Activated naive CD4-positive, alpha-beta T cell treated with anti-CD3 and anti-CD28 coated beads, Interleukin-2, amount 10 ng/mL, durations not matched to agents 7 days and 5 days (primary cell): ENCODE measurements at places on chromosomes 2 and 18.
A peak's percentile ranks its signal among the peaks of the same experiment; 100 is the strongest.

GRCh38 chr2:119377993-119378345 lies 11.2 kb downstream of the DBI start:
- no peak overlapping the region for H3K27ac ChIP-seq
- H3K4me1 ChIP-seq: no peaks in the 10 kb centered on the region
- H3K27me3 ChIP-seq: peaks cover 19% of the 10 kb centered on the region
- no peak overlapping the region for H3K4me3 ChIP-seq
- no peak for DNase-seq

- H3K4me1 ChIP-seq: no peaks in the 10 kb centered on the region
- H3K4me3 ChIP-seq: no peak overlapping the region
- no peak overlapping the region for H3K27ac ChIP-seq
- H3K27me3 ChIP-seq: no peaks in the 10 kb centered on the region
Observed at GRCh38 chr2:140076164-140076563, 1296.0 kb upstream of the NXPH2 start.

DNA sequence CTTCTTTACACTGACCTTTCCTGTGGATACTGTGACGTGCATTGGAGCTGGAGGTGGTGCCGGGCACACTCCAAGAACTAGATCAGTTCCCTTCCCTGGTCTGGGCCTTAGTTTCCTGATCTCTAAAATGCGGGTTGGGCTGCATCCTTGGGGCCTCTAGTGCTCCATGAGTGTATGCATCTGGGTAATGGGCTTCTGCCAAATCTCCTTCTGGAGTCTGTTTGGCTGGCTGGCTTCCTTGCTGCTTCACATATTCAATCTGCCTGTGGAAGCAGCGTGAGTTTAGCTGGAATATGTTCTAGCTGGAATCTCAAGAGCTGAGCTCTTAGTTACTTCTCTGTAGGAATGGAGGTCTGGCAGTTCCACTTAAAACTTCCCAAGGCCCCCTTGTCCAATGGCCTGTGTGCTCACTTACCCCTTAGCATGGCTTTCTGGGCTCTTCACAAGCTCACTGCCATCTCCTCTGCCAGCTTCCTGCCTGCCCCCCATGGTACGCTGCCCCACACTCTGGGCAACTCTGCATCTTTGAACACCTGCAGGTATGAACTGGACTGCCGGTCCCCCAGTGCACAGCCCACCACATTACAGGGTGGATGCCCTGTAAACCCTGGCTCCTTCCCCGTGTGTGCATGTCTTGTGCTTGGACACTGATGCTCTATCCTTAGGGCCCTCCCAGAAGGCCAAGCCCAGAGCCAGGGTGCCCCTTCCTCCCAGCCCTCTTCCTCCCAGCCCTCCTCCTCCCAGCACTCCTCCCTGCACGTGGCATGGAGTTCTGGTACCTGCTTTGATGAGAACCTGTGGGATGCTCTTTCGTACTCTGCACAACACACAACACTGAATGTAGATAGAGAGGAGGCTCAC lies 103.6 kb upstream of the SMAD2 start:
- no peak for DNase-seq
- H3K4me1 ChIP-seq: no peaks in the 10 kb centered on the region
- no peaks in the 10 kb centered on the region for H3K36me3 ChIP-seq

DNA sequence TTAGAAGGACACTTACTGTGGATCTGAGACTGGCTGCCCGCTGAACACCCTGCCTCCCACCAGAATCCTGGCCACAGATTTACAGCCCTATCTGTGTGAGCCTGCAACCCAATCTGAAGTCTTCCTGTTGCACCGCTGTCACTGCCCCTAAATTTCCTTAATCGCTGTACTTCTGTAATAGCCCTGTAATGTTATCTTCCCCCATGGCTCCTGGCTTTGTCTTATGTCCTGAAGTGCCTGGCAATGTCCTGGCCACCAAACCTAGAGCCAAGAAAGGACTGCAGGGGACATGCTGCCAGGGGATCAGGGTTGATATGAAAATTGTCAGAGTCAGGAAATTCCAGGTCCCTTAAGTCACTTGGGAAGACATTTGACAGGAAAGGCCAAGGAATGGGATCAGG lies 52.7 kb downstream of the FHOD3 start:
- no peak overlapping the region for H3K4me3 ChIP-seq
- peaks cover 12% of the 10 kb centered on the region for H3K27me3 ChIP-seq
- no peak overlapping the region for H3K27ac ChIP-seq

- no peaks in the 10 kb centered on the region for H3K36me3 ChIP-seq
- H3K4me3 ChIP-seq: no peak overlapping the region
- peaks cover 10% of the 10 kb centered on the region for H3K4me1 ChIP-seq
- no peak overlapping the region for H3K27ac ChIP-seq
- no peaks in the 10 kb centered on the region for H3K27me3 ChIP-seq
Observed at GRCh38 chr18:74905247-74905646, 303.7 kb downstream of the PTGR3 start.

- no peak for DNase-seq
- no peak overlapping the region for H3K27ac ChIP-seq
- no peaks in the 10 kb centered on the region for H3K36me3 ChIP-seq
- no peaks in the 10 kb centered on the region for H3K4me1 ChIP-seq
- H3K4me3 ChIP-seq: no peak overlapping the region
- no peaks in the 10 kb centered on the region for H3K27me3 ChIP-seq
Observed at GRCh38 chr2:77488141-77488540, 34.0 kb downstream of the LRRTM4 start.

DNA sequence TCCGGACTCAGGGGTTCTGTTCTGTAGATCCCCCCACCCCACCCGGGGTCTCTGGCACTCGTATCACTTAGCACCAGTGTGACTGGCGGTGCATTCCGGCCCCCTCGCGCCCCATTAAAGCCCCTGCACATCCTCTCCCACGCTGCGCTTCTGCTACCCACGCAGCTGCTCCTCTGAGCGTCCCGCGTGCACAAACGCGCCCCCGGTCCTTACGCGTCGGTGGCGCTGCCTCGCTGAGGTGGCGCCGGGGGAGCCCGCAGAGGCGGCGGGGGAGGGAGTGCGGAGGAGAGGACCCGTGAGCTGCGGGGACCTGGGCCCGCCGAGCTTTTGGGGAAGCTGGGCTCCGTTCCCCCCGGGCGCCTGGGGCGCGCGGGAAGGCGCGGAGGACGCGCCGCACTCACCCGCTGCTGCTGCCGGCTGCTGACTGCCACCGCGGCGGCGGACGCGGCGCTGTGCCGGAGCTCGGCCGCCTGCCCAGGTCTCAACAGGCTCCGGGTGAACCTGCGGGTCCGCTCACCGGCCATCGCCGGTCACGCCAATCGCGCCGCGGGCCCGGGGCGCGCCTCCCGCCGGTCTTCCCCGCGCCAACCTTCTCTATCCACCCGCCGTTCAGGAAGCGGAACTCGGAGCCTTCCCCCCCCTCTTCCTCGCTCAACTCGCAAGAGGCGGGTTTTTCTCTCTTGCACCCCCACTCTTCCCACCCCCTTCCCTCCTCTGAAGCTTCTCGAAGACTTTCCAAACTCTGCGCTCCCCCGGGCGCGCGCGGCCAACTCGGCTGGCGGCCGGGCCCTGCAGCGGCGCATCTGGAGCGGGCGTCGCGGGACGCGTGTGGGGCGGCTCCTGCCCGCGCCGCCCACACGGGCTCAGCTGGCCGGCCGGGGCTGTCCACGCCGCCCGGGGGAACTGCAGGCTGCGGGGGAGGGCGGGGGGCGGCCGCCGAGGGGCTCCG lies at the start of gene DOCK10:
TSS of gene DOCK10 (minus strand) at position 618 of the 949 bp plus-strand sequence. CDS start at position 524, 94 bp downstream.
- DNase-seq: peak; percentile 69
- H3K36me3 ChIP-seq: peaks cover 37% of the 10 kb centered on the region
- H3K27ac ChIP-seq: peak within 1 kb of the TSS; percentile 99
- H3K27me3 ChIP-seq: peaks cover 22% of the 10 kb centered on the region
- peak within 1 kb of the TSS; percentile 98 for H3K4me3 ChIP-seq

GRCh38 chr2:74001781-74002504 lies 17.2 kb downstream of the TET3 start:
- H3K4me1 ChIP-seq: peaks cover 59% of the 10 kb centered on the region
- H3K27ac ChIP-seq: no peak overlapping the region
- peaks cover 13% of the 10 kb centered on the region for H3K27me3 ChIP-seq
- H3K36me3 ChIP-seq: peaks cover 11% of the 10 kb centered on the region

DNA sequence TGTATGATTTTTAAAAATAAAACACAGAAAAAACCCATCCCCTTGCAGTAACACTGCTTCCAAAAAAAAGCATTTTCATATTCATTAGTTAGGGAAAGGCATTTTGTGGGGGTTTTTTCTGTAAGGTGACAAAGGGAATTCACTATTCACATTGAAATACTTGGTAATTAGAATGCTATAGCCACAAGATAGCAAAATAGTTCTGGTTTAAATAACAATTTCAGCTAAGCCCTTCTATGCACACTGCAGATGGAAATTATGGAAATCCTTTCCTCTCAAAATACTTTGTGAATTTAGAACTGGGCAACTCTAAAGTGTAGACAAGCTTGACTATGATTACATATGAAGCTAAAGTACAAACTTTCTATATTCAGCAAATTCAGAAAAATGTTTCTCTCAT lies 102.1 kb upstream of the CHRNA1 start:
- H3K4me1 ChIP-seq: no peaks in the 10 kb centered on the region
- no peak for DNase-seq
- no peaks in the 10 kb centered on the region for H3K36me3 ChIP-seq
- H3K27ac ChIP-seq: no peak overlapping the region
- H3K27me3 ChIP-seq: peaks cover 4% of the 10 kb centered on the region

DNA sequence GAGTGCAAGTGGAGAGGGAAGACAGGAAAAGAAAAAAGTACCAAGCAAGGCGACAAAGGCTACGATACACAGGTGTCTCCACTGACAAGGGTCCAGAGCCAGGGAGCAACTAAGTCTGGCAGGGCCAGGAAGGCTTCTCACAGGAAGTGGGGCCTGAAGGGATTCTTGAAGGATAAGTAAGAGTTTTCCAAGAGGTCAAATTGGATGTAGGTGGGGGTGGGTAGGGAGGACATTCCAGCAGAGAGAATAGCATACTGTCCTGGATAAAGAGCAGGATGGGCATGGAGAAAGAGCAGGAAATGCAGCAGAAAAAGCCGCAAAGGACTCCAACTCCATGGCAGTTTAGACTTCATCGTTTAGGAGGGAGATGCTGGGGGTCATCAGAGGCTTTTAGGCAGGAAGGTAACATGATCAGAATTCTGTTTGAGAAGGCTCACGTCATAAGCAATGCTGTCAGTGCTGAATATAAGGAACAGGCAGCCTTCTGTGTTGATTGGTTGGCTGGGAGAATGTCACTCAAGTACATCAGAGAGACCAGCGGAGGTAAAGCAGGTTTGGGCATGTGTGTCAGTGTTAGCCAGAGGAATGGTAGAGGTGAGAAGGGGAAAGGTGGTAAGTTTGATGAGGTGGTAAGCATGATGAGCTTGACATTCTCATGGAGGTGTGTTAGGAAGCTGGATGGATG lies 35.1 kb downstream of the ARHGAP25 start:
- peaks cover 99% of the 10 kb centered on the region for H3K4me1 ChIP-seq
- no peaks in the 10 kb centered on the region for H3K27me3 ChIP-seq
- H3K36me3 ChIP-seq: peaks cover 59% of the 10 kb centered on the region
- H3K4me3 ChIP-seq: peak overlapping the region; percentile 58
- peak overlapping the region; percentile 99 for H3K27ac ChIP-seq

GRCh38 chr2:189660803-189661147 lies 484 bp upstream of the ASNSD1 start:
- no peak overlapping the region for H3K4me3 ChIP-seq
- no peaks in the 10 kb centered on the region for H3K27me3 ChIP-seq
- peaks cover 10% of the 10 kb centered on the region for H3K36me3 ChIP-seq
- no peak for DNase-seq
- H3K27ac ChIP-seq: no peak overlapping the region
